Tracheal epithelial cell (primary cell): ENCODE measurements at places on chromosomes 6 and 20. TPM values are rescaled to one million over a fixed set of nuclear protein-coding genes. Genes with fewer than 3 reads are reported as not detected.

The AGER gene
- total RNA-seq, result 0.43 TPM in 1 of 2 replicates, not detected in the other

The ZNF133 gene
- total RNA-seq, result 23.0 and 29.9 TPM in 2 replicates

The BTN2A1 gene
- 2.3 and 4.8 TPM in 2 replicates for total RNA-seq

The PRKN gene
- 0.48 and 0.64 TPM in 2 replicates for total RNA-seq

The GRM1 gene
- total RNA-seq, result not detected in 2 replicates

The NRSN2 gene
- 8.1 and 17.6 TPM in 2 replicates for total RNA-seq

The ANKRD66 gene
- not detected in 2 replicates for total RNA-seq

The MAPK14 gene
- 42.2 and 54.6 TPM in 2 replicates for total RNA-seq

The CDH4 gene
- total RNA-seq, result 2.4 and 5.8 TPM in 2 replicates

The CDKAL1 gene
- total RNA-seq, result 14.9 and 18.8 TPM in 2 replicates

The ARMH2 gene
- not detected in 2 replicates for total RNA-seq

The DEF6 gene
- 21.0 and 42.8 TPM in 2 replicates for total RNA-seq

The IPCEF1 gene
- under 0.01 TPM in 2 replicates for total RNA-seq

The PDYN gene
- not detected in 2 replicates for total RNA-seq

The EYA4 gene
- total RNA-seq, result 2.9 and 10.9 TPM in 2 replicates

The CCR6 gene
- total RNA-seq, result not detected in 2 replicates

The RBM24 gene
- under 0.01 and 0.96 TPM in 2 replicates for total RNA-seq

The HECA gene
- 23.1 and 30.9 TPM in 2 replicates for total RNA-seq

The MCHR2 gene
- total RNA-seq, result not detected in 2 replicates

The MDFI gene
- 112 and 113 TPM in 2 replicates for total RNA-seq

The SSTR4 gene
- not detected in 2 replicates for total RNA-seq

The TMEM170B gene
- 0.21 and 0.24 TPM in 2 replicates for total RNA-seq

The KIAA0408 gene
- not detected in 2 replicates for total RNA-seq

The CST5 gene
- not detected in 2 replicates for total RNA-seq

The FOXF2 gene
- not detected in 2 replicates for total RNA-seq

The PARD6B gene
- 10.7 and 19.0 TPM in 2 replicates for total RNA-seq

The CYP24A1 gene
- total RNA-seq, result 15.2 and 17.5 TPM in 2 replicates
